ENCODE measurements at places on chromosomes 11 and 22.

GRCh38 chr22:20407829-20408228 is 13.9 kb downstream of the ZNF74 start:
- no peak overlapping the region for H3K27ac ChIP-seq
- H3K27me3 ChIP-seq = no peaks in the 10 kb centered on the region
- H3K4me3 ChIP-seq = no peak overlapping the region
- H3K36me3 ChIP-seq = no peaks in the 10 kb centered on the region
- no peak for DNase-seq

GRCh38 chr11:57143459-57143858 is 38.3 kb upstream of the LRRC55 start:
- no peak overlapping the region for H3K27ac ChIP-seq
- H3K27me3 ChIP-seq = no peaks in the 10 kb centered on the region
- H3K4me3 ChIP-seq = no peak overlapping the region
- no peaks in the 10 kb centered on the region for H3K36me3 ChIP-seq
- DNase-seq = no peak

GRCh38 chr11:31870609-31871309 is 59.6 kb upstream of the PAX6 start:
- no peak overlapping the region for H3K4me3 ChIP-seq
- peak; percentile 24 for DNase-seq
- H3K4me1 ChIP-seq = no peaks in the 10 kb centered on the region
- H3K36me3 ChIP-seq = no peaks in the 10 kb centered on the region
- H3K27me3 ChIP-seq = no peaks in the 10 kb centered on the region
- no peak overlapping the region for H3K27ac ChIP-seq

DNA sequence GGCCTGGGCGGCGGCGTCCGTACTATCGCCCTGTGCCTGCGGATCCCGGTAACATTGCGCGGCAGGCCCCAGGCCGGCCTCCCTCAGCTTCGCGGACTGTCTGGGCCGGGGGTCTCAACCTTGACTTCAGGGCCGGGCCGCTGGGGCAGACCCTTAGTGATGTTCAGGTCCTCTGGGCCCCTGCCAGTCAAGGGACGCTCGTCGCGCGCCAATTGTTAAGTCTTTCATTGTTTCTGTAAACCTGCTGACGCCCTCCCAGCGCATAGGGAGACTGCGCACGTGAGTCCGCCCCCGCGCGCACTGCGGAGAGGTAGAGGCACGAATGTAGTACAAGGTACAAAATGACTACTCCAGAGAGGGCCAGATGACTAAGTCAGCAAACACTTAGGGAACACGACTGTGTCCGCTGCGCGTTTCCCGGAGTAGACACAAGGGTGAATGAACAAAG is 451 bp upstream of the HDHD5 start:
- H3K27ac ChIP-seq = no peak overlapping the region
- peak overlapping the region; percentile 74 for H3K4me3 ChIP-seq
- H3K4me1 ChIP-seq = peaks cover 5% of the 10 kb centered on the region
- no peak for DNase-seq
- no peaks in the 10 kb centered on the region for H3K36me3 ChIP-seq

- no peak overlapping the region for H3K27ac ChIP-seq
- no peak for DNase-seq
- no peak overlapping the region for H3K4me3 ChIP-seq
- no peaks in the 10 kb centered on the region for H3K36me3 ChIP-seq
- H3K4me1 ChIP-seq = no peaks in the 10 kb centered on the region
Measured at GRCh38 chr22:27667121-27667843, 134.3 kb downstream of the MN1 start.

DNA sequence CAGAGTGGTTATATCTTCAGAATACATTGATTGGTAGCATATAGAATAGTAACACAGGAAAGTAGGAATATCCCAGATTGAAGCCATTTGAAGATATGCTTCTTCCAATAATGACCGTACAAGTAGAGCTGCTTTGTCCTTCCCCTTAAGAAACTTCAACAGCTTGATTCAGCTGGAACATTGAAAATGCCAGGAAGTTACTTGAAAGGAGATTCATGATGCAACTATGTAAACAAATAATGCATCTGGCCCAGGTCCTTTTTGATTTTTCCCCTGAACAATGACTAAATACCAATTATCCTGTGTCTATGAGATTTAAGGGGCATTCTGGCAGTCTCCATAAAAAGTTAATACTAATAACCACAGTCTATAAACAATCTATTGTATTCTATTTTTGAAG is 3.0 kb downstream of the DKK3 start:
- no peaks in the 10 kb centered on the region for H3K4me1 ChIP-seq
- no peak overlapping the region for H3K4me3 ChIP-seq
- H3K27me3 ChIP-seq = no peaks in the 10 kb centered on the region
- no peak for DNase-seq

DNA sequence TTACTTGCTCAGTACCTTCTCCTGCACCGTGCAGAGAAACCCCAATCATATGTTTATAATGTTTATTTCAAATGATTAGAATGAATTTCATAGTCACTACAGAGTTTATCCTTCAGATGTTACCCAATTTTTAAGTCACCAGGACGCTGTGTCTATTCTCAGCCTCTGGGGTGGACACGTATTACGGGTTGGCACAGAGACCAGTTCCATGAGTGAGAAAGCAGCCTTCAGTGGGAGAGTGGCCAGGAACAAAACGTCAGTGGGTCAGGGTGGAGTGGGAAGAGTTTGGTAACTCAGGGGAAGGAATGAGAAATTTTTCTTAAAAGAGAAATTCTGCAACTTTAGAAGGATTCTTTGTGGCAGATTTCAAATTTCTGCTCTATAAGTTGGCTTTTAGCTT is 77.1 kb upstream of the MTMR2 start:
- H3K4me1 ChIP-seq = peaks cover 13% of the 10 kb centered on the region
- peak overlapping the region; percentile 63 for H3K27ac ChIP-seq
- no peak for DNase-seq
- H3K27me3 ChIP-seq = no peaks in the 10 kb centered on the region
- no peak overlapping the region for H3K4me3 ChIP-seq
- H3K36me3 ChIP-seq = no peaks in the 10 kb centered on the region

DNA sequence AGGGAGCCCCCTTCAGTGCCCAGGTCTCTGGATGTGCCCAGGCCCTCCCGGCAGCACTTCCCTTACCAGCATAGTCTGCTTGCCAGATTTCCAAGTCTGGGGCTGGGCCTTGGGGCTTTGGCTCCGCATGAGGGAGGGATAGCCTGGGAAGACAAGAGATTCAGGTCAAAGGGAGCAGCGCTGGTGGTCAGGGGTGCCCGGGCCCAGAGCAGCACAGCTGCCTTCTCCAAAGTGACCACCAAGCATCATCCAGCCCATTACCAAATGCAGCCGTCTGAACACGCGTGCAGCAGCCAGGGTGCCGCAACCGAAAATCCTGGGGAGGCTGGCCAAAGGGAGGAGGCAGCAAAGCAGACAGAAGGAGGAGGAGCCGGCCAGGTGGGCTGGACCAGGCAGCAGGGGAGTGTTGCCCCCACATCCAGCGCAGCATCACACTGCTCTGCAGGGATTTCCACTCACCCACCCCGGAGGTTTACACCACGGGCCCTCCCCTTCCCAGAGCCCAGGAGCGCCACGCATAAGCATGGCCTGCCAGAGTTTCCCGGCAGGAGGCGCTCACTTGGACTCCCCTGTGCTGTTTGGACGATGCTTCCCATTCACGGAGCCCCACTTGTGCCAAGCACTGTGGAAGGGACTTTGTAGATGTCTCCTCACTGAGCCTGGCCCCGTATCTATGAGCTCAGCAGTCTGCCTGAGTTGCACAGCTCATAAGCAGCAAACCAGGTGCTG is 22.5 kb downstream of the TRIM29 start:
- H3K36me3 ChIP-seq = no peaks in the 10 kb centered on the region
- H3K27ac ChIP-seq = no peak overlapping the region
- no peaks in the 10 kb centered on the region for H3K4me1 ChIP-seq
- no peak for DNase-seq

DNA sequence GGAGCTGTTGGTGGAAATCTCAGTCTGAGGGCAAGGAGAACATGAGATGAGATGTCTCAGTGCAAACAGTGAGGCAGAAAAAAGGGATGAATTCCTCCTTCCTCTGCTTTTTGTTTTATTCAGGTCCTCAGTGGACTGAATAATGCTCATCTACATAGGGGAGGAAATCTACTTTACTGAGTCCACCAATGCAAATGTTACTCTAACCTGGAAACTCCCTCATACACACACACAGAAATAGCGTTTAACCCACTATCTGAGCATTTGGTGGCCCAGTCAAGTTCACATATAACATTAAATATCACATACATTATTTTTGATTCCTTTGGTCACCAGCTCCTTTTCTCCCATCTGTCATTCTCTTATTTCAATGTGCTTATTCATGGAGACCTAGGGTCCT is 418.8 kb downstream of the TMEM135 start:
- no peak overlapping the region for H3K4me3 ChIP-seq
- H3K27ac ChIP-seq = no peak overlapping the region
- no peak for DNase-seq
- no peaks in the 10 kb centered on the region for H3K36me3 ChIP-seq

GRCh38 chr22:39279170-39279850 is 34.5 kb upstream of the PDGFB start:
- no peaks in the 10 kb centered on the region for H3K27me3 ChIP-seq
- no peak overlapping the region for H3K4me3 ChIP-seq
- no peaks in the 10 kb centered on the region for H3K36me3 ChIP-seq
- no peak overlapping the region for H3K27ac ChIP-seq
- peaks cover 22% of the 10 kb centered on the region for H3K4me1 ChIP-seq
- DNase-seq = no peak

DNA sequence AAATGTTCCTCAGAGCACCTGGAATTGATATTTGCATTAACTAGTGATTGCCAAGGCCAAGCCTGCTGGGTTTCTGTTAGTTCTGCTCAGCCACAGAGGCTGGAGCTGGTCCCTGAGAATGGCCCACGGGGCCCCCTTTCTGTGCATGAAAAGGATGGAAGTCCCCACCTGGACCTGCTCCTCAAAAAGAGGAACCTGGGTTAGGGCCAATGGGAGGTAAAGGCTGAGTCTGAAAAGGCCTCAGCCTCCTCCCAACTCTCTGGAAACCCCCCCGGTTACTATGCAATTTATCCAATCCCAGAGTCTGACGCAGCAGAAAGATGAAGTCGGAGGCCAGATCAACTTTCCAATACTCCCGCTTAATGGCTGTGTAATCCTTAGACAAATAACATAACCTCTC is 6.8 kb upstream of the CREB3L1 start:
- no peaks in the 10 kb centered on the region for H3K36me3 ChIP-seq
- no peaks in the 10 kb centered on the region for H3K4me1 ChIP-seq
- H3K27me3 ChIP-seq = no peaks in the 10 kb centered on the region
- H3K27ac ChIP-seq = no peak overlapping the region
- H3K4me3 ChIP-seq = no peak overlapping the region
- no peak for DNase-seq

GRCh38 chr11:15199693-15200092 is 85.0 kb downstream of the INSC start:
- no peak for DNase-seq
- no peaks in the 10 kb centered on the region for H3K36me3 ChIP-seq
- no peak overlapping the region for H3K27ac ChIP-seq

GRCh38 chr11:1171985-1172728 is 14.4 kb downstream of the MUC5AC start:
- peaks cover 12% of the 10 kb centered on the region for H3K27me3 ChIP-seq
- no peaks in the 10 kb centered on the region for H3K36me3 ChIP-seq
- no peaks in the 10 kb centered on the region for H3K4me1 ChIP-seq
- H3K27ac ChIP-seq = no peak overlapping the region
- no peak for DNase-seq
- no peak overlapping the region for H3K4me3 ChIP-seq

DNA sequence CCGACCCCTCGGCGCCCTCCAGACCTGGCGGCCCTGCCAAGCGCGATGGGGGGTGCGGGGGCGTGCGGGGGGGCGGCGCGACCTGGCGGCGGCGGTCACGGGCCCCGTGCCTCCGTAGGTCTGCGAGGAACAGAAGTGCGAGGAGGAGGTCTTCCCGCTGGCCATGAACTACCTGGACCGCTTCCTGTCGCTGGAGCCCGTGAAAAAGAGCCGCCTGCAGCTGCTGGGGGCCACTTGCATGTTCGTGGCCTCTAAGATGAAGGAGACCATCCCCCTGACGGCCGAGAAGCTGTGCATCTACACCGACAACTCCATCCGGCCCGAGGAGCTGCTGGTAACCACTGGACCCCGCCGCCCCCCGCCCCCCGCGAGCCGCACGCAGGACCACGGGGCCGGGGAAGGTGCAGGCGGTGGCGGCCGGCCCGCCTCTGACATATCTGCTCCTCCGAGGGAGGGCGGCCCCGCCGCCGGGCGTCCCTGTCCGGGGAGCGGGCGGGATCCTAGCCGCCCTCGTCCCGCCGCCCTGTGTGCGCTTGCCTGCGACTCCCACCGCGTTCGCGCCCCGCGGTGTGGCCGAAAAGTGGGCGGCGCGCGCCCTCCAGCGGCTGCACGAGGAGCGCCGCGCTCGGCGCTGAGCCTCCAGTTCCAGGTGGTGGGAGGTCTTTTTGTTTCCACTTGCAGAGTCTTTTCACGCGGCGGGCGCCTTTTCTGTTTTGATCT is 2.1 kb downstream of the CCND1 start:
- H3K36me3 ChIP-seq = no peaks in the 10 kb centered on the region
- peak overlapping the region; percentile 13 for H3K27ac ChIP-seq
- peaks cover 11% of the 10 kb centered on the region for H3K4me1 ChIP-seq
- DNase-seq = peak; percentile 83
- H3K4me3 ChIP-seq = peak overlapping the region; percentile 84
- peaks cover 32% of the 10 kb centered on the region for H3K27me3 ChIP-seq

DNA sequence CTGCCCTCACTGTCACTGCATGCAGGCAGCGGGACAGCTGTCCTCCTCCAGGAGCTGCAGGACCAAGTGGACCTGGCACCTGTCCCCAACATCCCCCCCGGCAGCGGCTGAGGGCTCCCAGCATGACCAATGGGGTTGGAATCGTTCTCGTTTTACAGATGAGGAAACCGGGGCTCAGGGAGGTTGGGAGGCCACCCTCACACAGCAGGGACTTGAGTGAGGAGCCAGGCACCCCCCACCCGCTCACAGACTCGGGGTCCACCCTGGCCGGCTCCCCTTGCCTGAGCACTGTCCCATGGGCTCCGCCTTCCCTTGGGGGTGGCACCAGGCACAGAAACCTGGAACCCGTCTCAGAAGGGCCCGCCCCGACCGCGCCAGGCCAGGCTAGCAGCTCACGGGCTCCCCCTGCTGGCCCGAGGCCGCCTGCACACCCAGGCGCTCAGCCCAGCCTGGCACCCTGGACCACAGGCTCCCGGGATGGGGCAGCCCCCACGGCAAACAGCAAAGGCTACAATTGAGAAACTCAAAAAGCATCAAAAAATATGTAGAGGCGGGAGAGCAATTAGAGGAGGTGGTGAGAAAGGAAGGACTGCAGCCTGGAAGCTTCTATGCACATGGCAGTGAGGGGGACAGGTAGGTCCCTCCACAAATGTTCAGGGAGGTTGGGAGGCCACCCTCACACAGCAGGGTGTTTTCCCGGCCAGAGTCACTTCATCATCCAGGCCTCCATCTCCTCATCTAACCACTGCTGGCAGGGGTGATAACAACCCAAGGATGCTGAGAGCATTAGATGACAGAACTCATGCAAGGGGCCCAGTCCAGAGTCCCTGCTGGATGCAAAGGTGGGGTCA is 12.8 kb downstream of the MACROD1 start:
- no peaks in the 10 kb centered on the region for H3K4me1 ChIP-seq
- peak; percentile 52 for DNase-seq
- no peak overlapping the region for H3K27ac ChIP-seq
- H3K4me3 ChIP-seq = peak overlapping the region; percentile 35
- H3K27me3 ChIP-seq = no peaks in the 10 kb centered on the region

GRCh38 chr22:37467391-37467955 is 18.7 kb downstream of the MFNG start:
- H3K4me3 ChIP-seq = no peak overlapping the region
- H3K27ac ChIP-seq = no peak overlapping the region
- no peak for DNase-seq
- no peaks in the 10 kb centered on the region for H3K27me3 ChIP-seq
- no peaks in the 10 kb centered on the region for H3K4me1 ChIP-seq
